ENCODE measurements at places on chromosomes 1 and 21. TPM values are rescaled to one million over a fixed set of nuclear protein-coding genes. Genes with fewer than 3 reads are reported as not detected.

TFF2 gene
- total RNA-seq = not detected

SLC25A34 gene
- 2.7 TPM for total RNA-seq

SELENBP1 gene
- not detected for total RNA-seq

CD247 gene
- 276 TPM for total RNA-seq

HLX gene
- 0.43 TPM for total RNA-seq

OR2T29 gene
- total RNA-seq = not detected

FAM177B gene
- total RNA-seq = not detected

SLC9C2 gene
- not detected for total RNA-seq

PRELP gene
- total RNA-seq = not detected

CCDC27 gene
- not detected for total RNA-seq

AUNIP gene
- total RNA-seq = 4.8 TPM

DPT gene
- not detected for total RNA-seq

MTMR11 gene
- 1.6 TPM for total RNA-seq

TTC13 gene
- 43.7 TPM for total RNA-seq

YOD1 gene
- 10.1 TPM for total RNA-seq

ARTN gene
- 0.39 TPM for total RNA-seq

FAM72C gene
- total RNA-seq = 9.1 TPM

FCGR2B gene
- total RNA-seq = 0.33 TPM

FAM72D gene
- total RNA-seq = 11.6 TPM

DNA sequence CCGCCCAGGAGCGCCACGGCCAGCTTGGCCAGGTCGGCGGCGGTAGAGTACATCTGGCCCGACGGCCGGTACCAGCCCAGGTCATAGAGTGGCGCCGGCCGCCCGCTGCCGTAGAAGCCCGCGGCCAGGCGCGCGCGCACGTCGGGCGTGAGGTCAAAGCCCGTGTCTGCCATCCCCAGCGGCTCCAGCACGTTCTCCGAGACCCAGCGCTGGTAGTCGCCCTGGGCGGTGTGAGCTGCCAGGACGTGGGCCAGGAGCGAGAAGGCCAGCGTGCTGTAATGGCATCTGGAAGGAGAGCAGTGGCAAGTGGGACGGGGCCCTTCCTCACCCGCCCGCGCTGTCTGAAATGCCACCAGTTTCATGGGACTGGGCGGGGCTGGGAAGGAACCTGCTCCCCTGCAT, 18.9 kb downstream of the LACTBL1 start:
- DNase-seq = no peak

GRCh38 chr1:47972864-47973432, 24.2 kb downstream of the TRABD2B start:
- no peak for DNase-seq

GRCh38 chr1:109214695-109215623, 1.2 kb downstream of the SARS1 start:
- DNase-seq = no peak

GRCh38 chr21:38753557-38753971, 52.2 kb upstream of the ETS2 start:
- DNase-seq = no peak

GRCh38 chr1:28548318-28548717, 4.6 kb upstream of the TRNAU1AP start:
- DNase-seq = no peak

GRCh38 chr1:178871551-178872320, 859 bp upstream of the ANGPTL1 start:
- DNase-seq = no peak

DNA sequence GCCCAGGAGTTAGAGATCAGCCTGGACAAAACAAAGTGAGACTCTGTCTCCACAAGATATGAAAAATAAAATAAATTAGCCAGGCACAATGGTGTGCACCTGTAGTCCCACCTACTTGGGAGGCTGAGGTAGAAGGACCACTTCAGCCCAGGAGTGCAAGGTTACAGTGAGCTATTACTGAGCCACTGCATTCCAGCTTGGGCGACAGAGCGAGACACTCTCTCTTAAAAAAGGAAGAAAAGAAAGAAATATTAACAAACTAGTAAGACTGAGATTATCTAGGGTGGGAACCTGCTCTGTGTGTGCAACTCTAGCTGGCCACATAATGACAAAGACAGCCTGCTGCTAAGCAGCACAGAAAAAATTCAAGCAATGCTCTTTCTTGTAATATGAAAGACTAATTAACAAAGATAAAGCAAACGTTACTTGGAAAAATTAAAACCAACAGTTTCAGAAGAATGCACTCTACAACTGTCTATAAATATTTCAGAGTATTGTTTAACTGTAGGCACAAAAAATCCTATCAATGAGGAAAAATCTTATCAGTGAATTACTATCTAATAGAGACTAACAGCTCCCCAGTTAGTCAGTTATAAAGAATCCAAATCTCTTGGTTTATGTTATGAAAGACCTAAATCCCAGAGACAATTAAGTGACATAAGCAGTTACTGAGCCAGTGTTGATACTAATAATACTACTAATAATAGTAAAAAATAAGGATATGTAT, 74.5 kb downstream of the ENAH start:
- DNase-seq = no peak

DNA sequence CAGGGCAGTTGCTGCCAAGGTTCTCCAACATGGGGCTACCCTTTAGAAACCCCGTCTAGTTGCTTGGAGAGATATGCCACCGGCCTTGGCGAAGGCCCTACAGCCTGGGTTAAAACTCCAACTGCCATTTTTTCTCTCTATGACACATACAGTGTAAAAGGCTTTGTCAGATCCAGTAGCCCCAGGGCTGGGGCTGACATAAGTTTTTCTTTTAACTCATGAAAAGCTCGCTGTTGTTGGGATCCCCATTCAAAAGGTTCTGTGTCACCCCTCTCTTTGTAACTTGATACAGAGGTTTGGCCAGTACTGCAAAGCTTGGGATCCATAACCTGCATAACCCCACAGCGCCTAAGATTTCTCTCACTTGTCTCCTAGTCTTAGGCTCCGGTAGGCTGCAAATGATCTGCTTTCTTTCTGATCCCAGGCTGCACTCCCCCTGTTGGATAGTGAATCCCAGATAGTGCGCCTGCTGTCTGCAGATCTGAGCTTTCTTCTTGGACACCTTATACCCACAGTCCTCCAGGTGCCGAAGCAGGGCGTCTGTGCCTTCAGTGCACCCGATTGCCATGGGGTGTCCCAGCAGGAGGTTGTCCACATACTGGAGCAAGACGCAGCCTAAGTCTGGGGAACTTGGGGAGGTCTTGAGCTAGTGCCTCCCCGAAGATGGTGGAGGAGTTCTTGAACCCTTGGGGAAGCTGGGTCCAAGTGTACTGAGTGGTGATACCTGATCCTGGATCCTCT, 406.2 kb downstream of the TGFB2 start:
- DNase-seq = no peak

DNA sequence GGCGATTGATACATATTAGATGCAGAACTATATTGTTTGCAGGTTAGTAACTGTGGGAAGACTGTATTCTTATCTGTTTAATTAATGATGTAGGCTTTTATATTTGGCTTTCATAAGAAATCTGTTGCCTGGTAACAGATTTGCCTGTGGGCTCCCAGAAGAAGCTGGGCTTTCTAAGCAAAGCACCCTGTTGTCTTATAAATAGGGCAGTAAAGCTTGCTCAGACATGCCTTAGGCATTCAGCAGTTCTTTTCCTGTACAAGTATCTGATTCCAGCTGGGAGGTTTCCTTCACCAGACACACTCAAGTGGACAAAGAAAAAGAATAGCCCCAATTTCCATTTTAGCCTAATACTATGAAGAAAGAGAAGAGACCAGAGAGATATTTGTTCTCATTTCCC, 524.0 kb downstream of the LRRIQ3 start:
- DNase-seq = no peak

DNA sequence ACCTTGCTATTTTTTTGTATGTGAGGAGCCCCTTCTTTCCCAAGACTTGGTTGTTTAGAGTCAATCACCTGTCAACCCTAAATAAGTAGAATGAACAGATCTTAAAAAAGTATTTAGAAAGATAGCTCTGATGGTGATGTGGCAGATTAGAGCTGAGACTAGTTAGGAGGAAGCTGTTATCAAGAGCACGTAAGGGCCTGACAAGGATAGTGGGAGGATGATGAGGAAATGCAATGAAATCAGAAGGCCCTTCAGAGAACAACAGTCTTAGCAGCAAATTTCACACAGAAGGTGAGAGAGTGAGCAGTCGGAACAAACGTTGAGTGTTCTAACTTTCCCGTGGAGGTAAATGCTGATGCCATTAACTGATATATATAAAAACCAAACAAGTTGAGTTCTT, 15.9 kb upstream of the S1PR1 start:
- DNase-seq = no peak

- DNase-seq = no peak
These were observed 27.4 kb downstream of the SLC5A9 start for GRCh38 chr1:48249868-48250267.

DNA sequence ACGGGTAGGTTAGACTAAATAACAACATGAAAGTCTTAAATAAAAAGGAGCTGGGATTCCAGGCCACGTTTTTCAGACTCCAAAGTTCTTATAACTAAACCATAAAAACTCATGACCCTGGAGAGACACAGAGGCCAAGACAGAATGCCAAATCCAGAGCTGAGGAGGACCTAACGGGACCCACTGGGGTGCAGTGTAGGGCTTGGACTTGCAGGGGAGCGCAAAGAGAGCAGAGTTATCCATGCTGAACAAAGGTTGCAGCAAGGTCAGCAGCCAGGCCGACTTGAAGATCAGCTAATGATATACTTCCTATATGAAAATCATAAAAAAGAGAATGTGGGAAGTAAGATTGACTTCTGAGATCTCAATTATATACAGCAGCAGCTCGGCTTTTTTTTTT, 237.1 kb downstream of the TM2D1 start:
- no peak for DNase-seq

DNA sequence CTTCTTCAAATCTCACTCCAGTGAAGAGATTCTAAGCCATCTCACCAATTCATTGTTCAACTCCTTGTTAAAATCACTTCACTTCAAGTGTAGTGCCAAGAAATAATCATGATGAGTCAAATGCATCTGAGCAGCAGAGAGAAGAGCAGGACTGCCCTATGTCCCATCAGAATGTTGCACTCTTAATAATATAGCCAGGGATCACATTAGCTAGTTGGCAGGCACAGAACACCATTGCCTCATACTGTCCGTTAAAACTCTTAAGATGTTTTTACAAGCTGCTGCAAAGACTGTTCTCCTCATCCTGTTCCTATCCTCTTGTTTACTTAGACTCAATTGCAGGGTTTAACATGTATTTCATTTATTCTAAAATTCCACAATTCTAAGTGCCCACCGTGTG, 432.9 kb downstream of the PLPP3 start:
- DNase-seq = no peak

GRCh38 chr1:161285521-161285920, 24.2 kb downstream of the MPZ start:
- no peak for DNase-seq

GRCh38 chr1:184753608-184754475, 816 bp downstream of the EDEM3 start:
- DNase-seq = peak; percentile 71

GRCh38 chr1:52559875-52560274, 7.0 kb upstream of the TUT4 start:
- no peak for DNase-seq

DNA sequence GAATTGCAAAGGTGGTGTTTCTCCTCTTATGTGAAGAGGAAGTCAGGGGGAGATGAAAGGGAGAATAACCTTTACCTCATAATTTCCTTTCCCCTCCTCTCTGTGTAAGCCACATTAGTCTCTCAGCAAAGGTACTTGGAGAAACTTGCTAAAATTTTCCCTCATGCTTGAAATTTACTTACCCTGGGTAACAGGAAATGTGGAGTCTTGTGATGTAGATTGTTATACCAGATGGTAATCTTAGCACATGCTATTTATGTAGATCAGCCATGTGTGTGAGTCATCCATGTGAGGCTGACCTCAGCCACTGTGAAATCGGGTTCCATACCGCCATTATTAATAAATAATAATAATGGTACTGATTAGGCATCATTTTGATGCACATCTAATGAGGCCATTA, 128.4 kb downstream of the TGFB2 start:
- no peak for DNase-seq

DNA sequence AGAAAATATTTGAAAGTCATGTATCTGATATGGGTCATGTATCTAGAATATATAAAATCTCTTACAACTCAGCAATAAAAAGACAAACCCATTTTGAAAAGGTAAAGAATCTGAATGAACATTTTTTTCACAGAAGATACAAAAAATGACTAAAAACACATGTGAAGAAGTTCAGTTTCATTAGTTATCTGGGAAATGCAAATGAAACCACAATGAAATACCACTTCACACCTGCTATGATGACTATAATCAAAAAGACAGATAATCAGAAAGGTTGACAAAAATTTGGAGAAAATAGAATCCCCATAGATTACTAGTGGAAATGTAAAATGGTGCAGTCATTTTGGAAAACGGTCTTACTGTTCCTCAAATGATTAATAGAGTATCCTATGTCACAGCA, 631.0 kb downstream of the MRPL39 start:
- DNase-seq = no peak

DNA sequence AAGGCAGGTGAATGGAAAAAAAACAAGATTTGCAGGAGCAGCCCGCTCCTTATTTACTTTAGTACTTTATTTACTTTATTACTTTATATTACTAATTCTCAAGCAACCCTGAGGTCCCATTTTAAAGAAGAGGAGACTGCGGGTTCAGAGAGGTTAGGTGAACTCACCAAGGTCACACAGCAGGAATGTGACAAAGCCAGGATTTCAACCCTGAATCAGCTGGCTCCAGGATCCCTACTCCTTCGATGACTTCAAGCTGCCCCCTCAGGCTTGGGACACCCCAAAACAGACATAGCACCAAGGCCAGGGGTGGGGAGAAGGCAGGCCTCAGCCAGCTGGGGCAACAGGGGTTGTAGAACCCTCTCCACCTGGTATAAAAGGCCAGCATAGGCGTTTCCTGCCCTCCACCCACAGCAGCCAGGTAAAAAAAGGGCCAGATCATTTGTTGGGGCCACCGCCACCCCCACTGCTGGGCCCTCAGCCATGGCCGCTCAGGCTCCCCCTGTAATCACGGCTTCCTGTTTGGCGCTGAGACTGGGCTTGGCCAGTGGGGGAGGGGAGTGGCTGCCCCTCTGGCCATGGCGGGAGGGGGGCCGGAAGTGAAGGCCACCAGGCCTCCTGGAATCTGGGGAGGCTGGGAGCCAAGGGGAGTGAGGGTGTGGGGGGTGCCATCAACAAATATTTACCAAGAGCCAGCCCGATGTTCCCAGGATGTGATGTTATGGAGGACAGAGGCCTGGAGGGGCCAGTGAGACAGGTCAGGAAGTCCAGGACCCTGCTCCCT, 6.6 kb downstream of the SDC3 start:
- DNase-seq = no peak

DNA sequence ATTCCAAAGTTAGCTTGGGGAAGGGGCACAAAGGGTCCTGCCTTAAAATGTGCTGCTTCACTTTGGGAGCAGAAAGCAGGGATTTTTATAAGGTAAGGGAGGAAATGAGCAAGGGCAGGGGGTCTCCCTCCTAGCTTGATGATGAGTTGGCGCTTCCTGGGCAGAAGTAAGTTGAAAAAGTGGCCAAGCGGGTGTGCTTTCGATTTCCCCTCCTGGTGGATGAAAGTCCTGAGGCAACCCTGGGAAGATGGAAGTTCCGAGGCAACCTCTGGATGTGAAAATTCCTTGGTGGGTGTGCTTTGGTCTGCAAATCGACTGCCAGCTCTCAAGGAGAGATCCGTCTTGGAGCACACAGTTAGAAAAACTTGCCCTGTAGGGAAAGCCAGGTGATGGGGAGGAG, 41.7 kb upstream of the CD2 start:
- no peak for DNase-seq

Data from activated naive CD8-positive, alpha-beta T cell treated with anti-CD3 and anti-CD28 coated beads, Interleukin-2, amount 10 ng/mL, durations not matched to agents 7 days and 5 days (primary cell).